Right cardiac atrium (tissue), 5 donors: ENCODE measurements at places on chromosomes 7 and 10. TPM values are rescaled to one million over a fixed set of nuclear protein-coding genes. Genes with fewer than 3 reads are reported as not detected.

DNA sequence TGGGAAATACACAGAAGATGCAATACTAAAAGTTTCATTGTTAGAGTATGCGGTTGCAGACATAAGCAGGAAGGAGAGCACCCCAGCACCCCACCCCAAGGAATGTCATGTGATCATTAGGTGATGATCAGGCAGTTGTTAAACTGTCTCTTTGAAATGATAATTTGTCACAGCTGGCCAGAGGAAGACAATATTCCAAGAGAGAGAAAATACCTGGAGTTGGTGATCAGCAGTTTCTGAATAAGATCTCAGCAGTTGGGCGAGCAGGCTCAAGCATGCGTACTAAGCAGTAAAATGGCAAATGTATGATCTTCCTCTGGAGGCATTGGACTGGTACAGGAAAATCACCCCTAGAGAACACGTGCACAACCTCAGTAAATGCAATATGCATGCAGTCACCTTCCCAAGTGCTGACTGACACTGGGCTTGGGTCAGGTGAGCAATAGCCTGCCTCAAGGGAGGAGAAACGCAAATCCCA lies 250.1 kb upstream of the MBL2 start:
- DNase-seq, result no peak

- DNase-seq, result no peak
Measured at GRCh38 chr10:121594623-121595350, 3.5 kb downstream of the FGFR2 start.

DNA sequence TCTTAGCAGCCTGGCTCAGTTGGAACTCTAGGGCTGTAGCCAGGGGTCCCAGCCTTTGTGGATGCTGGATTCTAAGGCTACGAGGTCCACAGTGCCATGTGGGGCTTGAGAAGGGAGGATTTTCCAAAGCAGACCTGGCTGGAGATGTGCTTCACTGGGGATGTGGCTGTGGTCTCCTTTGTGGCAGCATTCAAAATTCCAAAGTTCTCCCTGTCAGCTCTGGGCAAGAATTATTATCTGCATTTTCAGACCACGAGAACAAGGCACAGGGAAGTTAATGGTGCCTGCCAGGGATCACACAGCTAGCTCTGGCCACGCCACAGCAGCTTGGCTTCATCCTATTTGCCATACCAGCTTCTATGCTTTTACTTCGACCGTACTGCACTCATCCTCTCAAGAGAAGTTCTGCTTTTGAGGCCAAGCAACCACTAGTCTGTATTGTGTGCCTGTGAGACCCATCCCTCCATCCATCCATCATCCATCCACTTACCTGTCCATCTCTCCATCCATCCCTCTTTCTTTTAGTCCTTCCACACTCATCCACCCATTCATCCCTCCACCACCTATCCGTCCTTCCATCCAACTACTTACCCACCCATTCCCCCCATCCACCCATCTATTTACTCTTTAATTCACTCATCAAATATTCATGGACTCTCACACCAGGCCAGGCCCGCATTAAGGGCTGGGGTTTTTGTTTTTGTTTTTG lies 71.5 kb downstream of the ZMIZ1 start:
- DNase-seq, result no peak

- peak; percentile 32 for DNase-seq
Measured at GRCh38 chr10:48455055-48455391, 148.5 kb downstream of the MAPK8 start.

DNA sequence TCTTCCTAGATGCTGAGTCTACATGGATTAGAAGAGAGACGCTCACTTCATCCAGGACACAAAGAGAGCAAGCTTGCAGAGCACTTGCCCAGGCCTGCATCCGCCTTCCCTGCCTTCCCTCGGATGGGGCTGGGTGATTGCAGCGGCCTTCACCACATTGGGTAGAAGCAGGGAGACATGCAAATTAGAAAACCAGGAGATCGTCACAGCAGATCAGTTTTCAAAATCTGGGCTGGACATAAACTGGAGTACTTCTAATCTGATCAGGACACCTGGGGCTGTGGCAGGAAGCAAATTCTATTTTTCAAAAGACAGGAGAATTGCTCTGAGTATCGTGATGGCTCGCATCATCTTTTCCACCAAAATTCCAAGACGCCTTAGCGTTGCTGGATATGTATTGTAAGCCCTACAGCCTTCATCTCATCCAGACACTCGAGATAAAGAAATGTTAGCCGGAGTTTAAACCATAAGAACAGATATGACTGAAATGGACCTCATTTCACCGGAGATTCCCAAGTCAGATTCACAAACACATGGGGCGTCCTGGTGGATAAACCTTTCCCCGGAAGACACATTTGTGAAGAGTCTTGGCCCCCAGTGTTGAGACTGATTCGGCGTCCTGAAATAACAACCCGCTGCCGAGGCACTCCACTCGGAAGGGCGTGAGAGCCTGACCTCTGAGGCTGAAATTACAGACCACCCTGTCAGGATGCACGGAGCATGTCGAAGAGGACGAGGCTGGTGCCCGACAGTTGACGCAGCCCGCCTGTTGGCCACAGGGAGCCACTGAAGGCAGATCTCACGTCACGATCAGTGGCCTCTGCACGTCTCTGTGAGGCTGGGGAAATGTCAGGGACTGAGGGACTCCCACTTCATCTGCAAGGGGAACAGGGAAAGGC lies 91.2 kb upstream of the PARD3 start:
- no peak for DNase-seq

Gene LLCFC1
- total RNA-seq, result not detected

Gene CC2D2B
- total RNA-seq, result 3.0 TPM
